ENCODE measurements at places on chromosomes 16 and 17. TPM values are rescaled to one million over a fixed set of nuclear protein-coding genes. Genes with fewer than 3 reads are reported as not detected.
A peak's percentile ranks its signal among the peaks of the same experiment; 100 is the strongest.

GRCh38 chr16:16182918-16183317 lies 40.4 kb downstream of the ABCC6 start:
- no peak for DNase-seq

The ZG16B gene
- total RNA-seq: 0.53 TPM

The ELAC2 gene
- 37.7 TPM for total RNA-seq

DNA sequence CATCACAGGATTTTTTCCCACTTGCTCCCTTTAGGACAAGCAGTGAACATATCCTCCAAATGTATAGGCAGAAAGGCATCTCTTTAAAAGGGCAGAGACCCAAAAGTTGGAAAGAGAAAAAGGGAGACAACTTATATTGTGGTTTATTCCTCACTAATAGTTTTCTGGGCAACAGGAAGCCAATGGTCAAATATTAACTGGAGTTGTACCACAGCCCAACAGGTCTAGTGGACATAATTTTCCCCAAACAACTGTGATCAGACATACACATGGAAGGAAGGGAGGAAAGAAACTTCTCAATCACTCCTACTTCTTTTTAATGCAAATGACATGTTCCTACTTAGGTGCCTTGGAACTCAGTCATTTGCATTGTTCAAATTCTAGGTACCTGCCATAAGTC lies 78.4 kb downstream of the SOX9 start:
- no peak for DNase-seq

DNA sequence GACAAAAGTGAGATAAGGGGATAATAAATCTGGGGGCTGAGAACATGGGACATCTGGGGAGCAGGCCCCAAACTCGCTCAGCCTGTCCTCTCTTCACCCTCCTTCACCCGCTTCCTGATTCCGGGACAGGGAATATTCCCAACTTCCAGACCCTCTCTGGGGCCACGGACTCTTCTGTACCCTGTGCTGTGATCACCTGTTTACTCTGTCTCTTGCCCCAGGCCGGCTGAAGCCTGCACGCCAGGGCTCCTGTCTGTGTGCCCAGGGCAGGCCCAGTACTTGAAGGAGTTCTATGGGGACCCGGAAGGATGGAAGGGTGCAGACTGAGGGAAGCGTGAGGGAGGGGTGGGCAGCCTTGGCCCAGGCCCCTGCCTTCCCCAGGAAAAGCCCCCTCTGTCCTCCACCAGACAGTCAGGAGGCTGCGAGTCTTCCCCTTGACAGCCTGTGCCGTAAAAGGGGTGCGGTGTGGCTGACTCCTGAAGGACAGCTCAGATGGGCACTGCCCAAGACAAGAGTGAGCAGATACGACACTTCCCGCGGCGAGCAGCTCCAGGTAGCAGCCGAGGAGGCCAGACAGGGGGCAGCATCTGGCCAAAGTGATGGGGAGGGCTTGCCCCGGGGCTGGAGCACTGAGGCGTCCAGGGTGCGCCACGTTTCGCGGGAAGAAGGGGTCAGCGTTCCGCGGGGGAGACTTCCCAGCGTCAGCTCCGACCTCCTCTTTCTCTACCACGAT lies 1.0 kb upstream of the CCNF start:
- no peak for DNase-seq

The SCN4A gene
- total RNA-seq: not detected

DNA sequence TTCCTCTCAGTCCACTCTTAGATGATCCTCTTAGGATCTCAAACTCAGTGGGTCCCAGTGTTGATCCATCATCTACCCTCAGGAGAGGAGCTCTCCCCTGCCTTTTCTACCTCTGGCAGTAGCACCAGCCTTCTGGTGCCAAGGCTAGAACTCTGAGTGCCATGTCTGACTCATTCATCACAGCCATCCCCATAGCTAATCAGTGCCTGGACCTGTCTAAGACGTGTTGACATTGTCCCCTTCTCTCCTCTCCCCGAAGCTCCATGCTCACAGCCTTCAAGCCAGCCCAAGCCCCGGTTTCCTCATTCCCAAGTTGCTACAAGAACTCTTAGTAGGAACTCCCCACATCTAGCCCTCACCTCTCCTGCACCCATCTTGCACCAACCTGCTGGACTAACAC lies 73.5 kb upstream of the GRIN2A start:
- no peak for DNase-seq

DNA sequence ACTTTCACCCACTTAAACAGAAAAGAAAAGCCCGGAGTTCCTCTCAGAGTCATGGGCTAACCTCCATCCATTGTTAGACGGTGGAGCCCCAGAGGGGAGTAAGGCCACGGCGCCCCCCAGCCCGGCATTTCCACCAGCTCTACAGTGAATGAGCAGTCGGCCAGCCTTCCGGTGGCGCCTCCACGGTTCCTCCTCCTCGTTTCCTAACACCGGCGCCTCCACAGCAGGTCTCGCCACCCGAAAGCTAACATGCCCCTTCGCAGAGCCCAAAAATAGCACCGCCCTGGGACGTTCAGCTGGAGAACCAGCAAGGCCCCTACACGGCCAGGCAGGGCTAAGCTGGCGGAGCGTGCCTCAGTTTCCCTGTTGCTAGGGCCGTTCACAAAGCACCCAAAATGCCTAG lies 858 bp downstream of the MMD start:
- DNase-seq: peak; percentile 54

DNA sequence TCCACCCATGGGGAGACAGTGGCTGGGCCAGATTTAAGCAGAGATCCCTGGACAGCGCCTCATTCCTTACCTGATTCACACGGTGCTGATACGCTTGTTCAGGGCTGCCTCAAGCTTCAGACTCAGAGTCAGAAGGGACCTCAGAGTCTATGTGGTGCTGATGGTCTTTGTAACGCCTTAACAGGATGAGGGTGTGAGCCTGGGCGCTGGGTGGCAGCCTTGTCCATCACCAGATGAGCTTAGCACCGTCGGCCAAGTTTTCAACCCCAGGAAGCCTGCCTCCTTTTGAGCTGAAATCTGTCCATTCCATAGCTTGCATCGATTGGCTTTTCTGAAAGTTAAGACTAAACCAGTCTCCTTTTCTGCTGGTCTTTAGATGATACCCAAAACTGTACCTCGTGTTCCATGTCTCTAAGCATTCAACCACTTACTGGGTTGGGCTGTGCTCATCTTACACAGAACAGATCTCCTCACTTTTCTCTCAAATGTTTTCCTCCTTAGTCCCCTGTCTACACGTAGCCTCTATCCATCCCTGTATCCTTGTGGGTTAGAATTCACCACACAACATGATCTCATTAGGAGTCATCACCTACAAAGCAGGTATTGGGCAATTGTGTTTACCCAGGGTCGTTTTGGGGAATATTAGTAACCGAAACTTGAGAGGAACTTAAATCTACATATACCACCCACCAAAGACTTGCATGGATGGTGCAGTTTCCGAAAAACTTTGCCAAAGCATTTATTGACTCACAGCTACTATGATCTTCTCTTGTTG lies 573.4 kb downstream of the CDH13 start:
- no peak for DNase-seq

DNA sequence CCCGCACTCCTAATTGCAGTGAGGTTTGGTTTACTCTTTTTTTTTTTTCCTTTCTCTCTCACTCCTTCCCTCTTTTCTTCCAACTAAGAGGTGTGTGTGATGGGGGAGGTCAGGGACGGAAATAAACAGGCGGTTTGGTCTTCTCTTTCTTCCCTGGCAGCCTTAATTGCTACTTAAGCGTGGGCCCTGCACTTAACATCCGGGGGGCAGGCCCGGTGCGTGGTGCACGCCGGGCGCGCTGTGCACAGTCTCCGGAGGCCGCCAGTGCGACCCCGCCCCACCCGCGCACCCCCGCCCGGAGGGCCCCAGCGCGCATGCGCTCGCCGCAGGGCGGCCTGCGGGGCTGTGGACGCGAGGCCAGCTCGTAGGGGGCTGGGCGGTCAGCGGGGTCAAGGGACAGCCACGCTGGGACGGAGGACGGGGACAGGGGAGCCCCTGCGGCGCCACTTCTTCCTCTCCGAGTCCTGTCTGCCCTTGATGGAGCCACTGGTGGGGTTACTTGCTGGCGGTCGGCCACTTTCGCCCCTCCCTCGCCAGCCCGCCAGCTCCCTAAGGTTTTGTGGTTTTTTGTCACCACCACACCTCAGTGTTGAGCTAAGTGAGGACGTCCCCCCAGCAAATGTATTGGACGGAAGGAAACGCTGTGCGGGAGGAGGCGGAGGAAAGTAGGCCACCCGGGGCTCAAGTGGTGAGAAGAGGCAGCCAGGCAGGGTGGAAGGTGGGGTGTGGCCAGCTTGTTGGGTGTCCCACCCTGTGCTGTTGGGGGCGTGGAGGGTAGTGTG lies 120.9 kb downstream of the MRM1 start:
- DNase-seq: peak; percentile 41

- no peak for DNase-seq
Observed at GRCh38 chr16:11819798-11820197, 22.7 kb upstream of the ZC3H7A start.

DNA sequence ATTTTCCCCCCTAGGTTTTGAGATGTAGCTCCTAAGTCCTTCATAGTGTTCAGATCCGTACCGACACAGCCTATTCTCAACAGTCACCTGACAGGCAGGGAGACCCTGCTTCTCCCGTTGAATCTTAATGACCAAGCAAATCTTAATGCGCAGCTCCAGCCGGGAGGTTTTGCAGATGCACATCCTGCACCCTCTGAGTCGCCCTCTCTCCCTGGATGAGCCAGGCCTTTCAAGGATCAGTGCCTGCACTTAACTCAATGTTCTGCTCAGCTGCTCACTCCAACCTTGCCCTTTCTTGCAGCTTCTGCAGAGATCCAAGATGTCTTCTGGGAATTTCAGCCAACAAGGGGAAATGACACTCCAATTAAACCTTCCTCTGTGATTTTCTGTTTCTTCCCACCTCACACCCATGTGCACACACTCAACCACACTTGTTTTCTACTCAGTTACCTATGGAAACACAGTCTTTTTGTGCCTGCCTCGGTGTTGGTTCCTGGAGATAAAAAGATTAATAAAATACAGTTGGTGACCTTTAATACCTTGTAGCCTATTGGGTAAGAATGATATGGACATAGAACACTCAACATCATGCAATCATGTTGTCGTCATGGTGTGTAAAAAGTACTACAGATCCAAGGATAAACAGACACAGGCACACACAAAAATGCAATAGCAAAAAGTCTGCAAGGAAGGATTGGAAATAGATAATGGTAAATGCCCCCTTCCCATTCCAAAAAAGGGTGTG lies 76.9 kb upstream of the DYNLRB2 start:
- no peak for DNase-seq

GRCh38 chr16:17515421-17516210 lies 44.9 kb upstream of the XYLT1 start:
- peak; percentile 83 for DNase-seq

The RPRML gene
- not detected for total RNA-seq

- no peak for DNase-seq
Observed at GRCh38 chr17:19482576-19482975, 51.1 kb upstream of the SLC47A1 start.

GRCh38 chr16:69626256-69626655 lies 60.5 kb downstream of the NFAT5 start:
- DNase-seq: no peak
